ENCODE measurements at places on chromosomes 6 and 20.

- DNase-seq, result no peak
Observed at GRCh38 chr6:70599187-70599586, 32.5 kb downstream of the SDHAF4 start.

GRCh38 chr20:48875914-48876240 is 45.6 kb upstream of the ARFGEF2 start:
- DNase-seq, result no peak

- peak; percentile 91 for DNase-seq
Observed at GRCh38 chr6:75098709-75099108, 107.1 kb downstream of the COL12A1 start.

GRCh38 chr6:9982215-9982614 is 432.7 kb downstream of the TFAP2A start:
- DNase-seq, result no peak

DNA sequence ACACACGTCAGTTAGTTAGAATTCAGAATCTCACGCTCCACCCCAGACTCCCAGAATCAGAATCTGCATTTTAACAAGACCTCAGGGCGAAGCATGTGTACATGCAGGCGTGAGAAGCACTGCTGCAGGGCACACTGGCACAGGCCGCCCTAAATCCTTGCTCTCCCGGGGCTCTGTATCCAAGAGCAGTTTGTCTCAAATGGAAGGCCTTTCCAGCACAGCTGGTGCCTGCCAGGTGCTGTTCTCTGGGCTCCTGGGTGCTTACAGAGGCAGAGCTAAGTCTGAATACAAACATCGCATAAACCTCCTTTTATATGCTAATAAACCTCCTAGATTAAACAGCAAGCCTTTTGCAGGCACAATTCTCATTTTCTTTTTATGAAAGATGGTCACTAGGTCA is 119.1 kb upstream of the CD93 start:
- DNase-seq, result no peak

DNA sequence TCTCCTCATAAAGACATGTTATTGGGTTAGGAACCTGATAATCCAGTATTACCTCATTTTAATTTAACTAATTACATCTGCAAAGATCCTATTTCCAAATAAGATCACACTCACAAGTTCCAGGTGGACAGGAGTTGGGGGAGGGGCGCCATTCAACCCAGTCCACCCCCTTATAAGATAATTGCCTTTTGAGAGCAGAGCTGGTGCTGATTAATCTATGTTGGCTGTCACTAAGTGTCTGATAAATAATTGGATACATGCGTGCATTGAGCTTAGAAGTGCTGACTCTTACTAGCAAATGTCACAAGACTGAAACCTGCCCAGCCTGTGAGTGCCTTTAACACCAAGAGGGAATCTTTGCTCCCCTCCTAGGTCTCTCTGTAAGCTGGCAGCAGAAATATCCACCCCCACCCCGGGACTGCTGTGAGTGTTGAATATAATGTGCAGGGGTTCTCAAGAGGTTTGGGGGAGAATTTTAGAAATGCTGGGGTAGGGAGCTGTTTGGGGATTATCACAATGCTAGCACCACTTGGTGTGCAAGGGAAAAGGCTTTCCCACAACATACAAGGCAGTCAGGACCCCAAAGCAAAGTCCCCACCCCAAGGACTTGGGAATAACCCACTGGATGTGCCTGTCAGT is 87.5 kb downstream of the ANKRD60 start:
- DNase-seq, result no peak

Data from fibroblast of skin of left biceps (primary cell).